ENCODE measurements at places on chromosomes 7 and 10.

- no peak for DNase-seq
Observed at GRCh38 chr10:36581237-36581636, 544.2 kb upstream of the ANKRD30A start.

- no peak for DNase-seq
Observed at GRCh38 chr10:85995791-85996190, 370.8 kb downstream of the GRID1 start.

DNA sequence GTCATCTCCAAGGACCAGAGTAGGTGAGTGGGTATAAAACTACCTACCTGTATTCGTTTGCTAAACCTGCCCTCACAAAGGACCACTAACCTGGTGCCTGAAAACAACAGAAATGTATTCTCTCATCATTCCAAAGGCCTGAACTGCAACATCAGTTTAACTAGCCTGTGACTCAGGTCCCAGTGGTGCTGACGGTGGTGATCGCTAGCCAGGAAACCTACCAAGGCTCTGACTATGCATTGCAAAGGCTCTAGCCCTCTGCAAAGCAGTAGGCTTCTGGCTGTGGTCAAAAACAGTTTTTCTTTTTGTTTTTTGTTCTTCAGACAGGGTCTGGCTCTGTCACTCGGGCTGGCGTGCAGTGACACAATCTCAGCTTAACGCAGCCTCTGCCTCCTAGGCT lies 107.5 kb downstream of the NPTX2 start:
- no peak for DNase-seq

GRCh38 chr10:33160151-33160550 lies 174.3 kb downstream of the NRP1 start:
- no peak for DNase-seq

- no peak for DNase-seq
Observed at GRCh38 chr7:151893405-151893923, 16.5 kb upstream of the PRKAG2 start.

DNA sequence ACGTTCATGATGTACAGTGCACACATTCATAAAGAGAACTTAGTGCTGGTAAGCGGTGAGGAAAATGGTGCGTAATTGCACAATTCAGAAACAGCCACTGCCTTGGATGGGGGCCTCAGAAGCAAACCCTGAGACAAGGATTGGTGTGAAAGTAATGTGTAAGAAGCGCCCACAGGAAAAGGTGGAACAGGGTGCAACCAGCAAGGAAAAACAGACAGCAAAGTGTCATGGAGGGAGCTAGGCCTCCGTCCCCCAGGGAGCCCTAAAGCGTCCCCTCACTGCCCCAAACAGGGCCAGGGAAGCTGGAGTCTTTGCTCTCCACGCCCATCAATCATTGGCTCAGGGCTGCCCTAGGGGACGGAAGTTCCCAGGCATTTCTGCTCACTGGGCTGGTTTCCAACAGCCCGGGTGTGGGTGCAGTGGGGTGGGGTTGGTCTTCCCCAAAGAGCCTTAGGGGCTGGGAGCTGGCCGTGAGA lies 9.6 kb upstream of the C10orf105 start:
- no peak for DNase-seq

GRCh38 chr7:31338706-31339105 lies 1.8 kb downstream of the NEUROD6 start:
- DNase-seq, result no peak

- DNase-seq, result no peak
Observed at GRCh38 chr10:100520811-100521210, 1.1 kb upstream of the SEC31B start.

- no peak for DNase-seq
Observed at GRCh38 chr10:125343118-125343925, 183.0 kb upstream of the CTBP2 start.
